ENCODE measurements at places on chromosomes 7 and 10.
A peak's percentile ranks its signal among the peaks of the same experiment; 100 is the strongest.

DNA sequence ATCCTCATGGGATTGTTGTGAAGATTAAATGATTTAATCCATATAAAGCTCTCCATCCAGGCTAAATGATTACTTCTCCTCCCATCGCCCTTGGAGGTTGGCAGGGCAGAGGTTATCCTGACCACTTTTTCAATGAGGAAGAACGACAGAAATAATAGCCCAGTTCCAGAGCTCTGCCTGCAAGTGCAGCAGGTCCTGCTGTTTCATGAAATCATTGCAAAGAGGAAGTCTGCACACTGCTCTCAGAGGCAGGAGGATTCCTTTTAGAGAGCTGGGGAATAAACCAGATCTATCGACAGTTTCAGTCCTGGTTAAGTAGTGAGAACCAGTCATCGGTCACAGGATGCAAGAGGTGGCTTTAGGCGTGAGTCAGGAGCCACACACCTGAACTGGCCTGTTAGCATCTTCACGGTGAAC is 25.0 kb upstream of the CDH23 start:
- peak; percentile 75 for DNase-seq

DNA sequence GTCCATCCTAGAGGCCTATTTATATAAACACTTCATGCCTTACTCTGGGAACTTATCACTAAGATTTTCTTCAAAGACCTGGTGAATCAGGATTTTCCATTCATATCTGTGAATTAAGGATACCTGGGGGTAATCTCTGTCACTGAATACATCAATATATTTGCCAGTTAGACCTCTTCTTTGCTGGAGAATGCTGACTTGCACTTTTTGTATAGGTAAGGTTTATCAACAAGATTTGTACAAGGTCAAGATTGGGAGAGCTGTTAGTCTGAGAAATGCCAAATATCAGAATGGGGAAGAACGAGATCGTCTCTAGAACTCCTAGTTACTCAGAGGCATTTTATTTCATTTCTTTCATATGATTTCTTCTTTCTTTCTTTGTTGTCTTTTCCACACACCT is 1060.0 kb downstream of the NRG3 start:
- DNase-seq, result no peak

DNA sequence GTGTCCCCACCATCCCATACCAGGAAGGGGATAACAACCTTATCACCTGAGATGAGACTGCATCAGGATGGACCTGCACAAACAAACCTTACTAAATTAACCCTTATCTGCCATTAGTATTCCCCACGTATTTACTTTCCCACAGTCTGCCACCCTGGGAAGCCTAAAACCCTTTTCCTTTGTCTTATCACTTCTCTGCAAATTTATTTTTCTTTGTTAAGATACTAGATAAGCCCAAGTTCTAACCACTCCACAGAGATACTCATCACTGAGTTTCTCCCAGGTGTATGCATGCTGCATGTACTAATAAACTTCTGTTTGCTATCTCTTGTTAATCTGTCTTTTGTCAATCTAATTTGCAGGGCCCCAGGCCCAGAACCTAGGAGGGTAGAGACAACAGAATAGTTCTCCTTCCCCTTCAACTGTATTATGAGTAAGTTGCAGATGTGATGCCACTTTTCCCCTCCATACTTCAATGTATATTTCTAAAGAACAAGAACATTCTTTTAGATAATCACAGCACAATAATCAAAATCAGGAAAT is 66.0 kb downstream of the ELMO1 start:
- DNase-seq, result no peak

- no peak for DNase-seq
Measured at GRCh38 chr10:82801289-82801688, 926.3 kb downstream of the NRG3 start.

- DNase-seq, result no peak
Measured at GRCh38 chr10:5545778-5546710, 21.3 kb downstream of the CALML3 start.

DNA sequence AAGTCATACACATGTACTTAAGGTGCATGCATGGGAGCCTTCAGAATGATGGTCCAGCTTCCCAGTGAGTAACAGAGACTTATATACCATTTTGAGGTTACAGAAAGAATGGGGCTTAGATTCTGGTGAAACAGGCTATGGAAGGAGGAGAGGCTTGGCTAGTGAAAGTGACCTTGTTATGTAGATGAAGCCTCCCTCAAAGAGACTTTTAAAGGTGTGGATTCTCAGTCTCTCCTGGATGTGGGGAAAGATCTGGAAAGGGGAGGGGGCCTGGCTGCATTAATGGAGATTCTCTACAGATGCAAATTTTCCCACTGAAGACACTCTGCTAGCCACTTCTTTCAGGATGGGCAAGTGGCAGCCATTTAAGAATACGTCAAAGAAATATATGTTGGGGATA is 5.5 kb downstream of the RASSF4 start:
- DNase-seq, result no peak

DNA sequence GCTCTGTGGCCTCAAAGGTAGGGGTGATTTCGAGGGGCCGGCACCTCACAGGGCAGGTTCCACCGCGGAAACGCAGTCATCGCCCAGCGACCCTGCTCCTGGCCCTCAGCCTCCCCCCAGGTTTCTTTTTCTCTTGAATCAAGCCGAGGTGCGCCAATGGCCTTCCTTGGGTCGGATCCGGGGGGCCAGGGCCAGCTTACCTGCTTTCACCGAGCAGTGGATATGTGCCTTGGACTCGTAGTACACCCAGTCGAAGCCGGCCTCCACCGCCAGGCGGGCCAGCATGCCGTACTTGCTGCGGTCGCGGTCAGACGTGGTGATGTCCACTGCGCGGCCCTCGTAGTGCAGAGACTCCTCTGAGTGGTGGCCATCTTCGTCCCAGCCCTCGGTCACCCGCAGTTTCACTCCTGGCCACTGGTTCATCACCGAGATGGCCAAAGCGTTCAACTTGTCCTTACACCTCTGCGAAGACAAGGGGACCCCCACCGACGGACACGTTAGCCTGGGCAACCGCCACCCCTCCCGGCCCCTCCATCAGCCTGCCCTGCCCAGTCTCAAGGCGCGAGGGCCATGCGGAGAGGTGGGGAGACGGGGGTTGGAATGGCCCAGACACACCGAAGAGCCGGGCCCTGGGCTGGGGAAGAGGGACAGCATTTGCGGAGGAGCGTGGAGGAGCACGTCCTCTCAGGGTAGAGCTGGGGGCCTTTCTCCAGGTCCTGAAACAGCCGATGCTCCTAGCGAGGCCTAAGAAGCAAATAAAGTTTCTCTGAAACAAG is 6.0 kb downstream of the SHH start:
- DNase-seq, result no peak

GRCh38 chr10:73991884-73992245 is 6.1 kb upstream of the VCL start:
- DNase-seq, result peak; percentile 75

GRCh38 chr7:84780158-84781124 is 406.4 kb downstream of the SEMA3D start:
- DNase-seq, result no peak

- DNase-seq, result peak; percentile 90
Measured at GRCh38 chr7:66847879-66848790, 72.9 kb upstream of the TMEM248 start.

- no peak for DNase-seq
Measured at GRCh38 chr7:147279964-147280374, 1163.4 kb downstream of the CNTNAP2 start.

GRCh38 chr10:75972491-75973276 is 541.3 kb downstream of the LRMDA start:
- peak; percentile 18 for DNase-seq

DNA sequence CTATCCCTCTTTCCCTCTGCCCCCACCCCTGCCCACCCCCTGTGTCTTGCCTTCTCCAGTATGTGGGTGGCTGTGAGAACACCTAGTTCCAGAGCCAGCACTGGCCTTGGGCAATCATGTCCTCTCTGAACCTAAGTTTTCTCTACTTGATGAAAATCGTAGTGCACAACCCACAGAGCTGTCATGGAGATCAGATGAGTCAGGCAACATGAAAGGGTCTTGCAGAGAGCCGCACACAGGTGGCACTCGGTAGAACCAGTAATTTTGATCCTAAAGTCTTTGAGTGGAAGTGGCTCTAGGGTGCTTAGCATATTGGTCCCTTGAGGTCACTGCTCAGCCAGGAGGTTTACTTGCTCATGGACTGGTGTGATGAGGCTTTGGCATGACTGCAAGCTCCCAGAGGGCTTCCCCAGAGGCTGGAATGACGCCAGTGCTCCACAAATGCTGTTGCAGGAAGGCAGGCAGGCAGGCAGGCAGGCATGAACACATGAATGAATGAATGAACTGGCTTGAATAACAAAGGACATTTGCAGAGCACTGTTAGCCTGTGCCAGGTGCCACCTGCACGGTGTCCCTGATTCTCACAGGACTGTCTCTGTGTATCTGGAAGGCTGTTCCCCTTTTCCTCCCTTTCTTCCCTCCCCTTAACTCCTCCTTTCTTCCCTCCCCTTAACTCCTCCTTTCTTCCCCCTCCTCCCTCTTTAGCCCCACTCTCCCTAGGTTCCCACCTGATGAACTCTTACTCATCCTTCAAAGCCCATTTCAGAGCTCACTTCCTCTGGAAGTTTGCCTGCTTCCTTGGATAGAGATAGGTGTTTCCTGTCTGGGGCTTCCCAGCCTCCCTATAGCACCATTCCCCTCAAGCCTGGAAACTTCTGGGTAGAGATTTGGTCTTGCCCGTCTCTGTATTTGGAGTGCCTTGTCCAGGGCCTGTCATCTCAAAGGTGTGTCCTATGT is 27.2 kb upstream of the CTBP2 start:
- no peak for DNase-seq

DNA sequence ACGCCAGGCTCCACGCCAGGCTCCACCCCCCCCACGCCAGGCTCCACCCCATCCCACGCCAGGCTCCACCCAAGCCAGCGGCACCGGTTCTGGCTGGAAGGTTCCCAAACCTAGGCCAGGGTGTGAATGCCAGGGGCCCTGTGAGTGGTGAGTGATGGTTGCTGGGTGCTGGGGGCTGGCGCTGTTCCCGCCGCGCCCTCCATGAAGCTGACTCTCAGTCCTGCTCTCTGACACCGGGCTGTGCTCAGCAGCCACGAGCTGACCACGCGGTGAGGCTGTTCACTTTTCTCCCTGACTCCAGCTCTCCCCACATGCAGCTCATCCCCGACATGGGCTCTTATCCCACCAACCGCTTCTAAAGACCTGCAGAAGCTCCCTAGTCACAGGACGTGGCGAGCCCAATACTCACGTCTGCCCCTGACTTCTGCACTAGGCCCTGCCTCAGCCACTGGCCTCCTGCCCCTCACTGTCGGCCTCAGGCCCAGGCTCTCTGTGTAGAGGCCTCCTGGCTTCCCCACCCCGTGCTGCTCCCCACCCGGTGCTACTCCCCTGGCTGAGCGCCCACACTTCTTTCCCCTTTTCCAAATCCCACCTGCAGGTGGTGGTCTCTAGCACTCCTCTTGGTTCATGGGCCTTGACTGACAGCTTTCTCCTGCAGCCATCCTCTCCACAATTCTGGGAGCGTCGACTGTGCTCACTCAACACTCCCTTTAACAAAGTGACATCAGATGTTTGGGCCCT is 603.0 kb downstream of the PTPRN2 start:
- DNase-seq, result no peak

DNA sequence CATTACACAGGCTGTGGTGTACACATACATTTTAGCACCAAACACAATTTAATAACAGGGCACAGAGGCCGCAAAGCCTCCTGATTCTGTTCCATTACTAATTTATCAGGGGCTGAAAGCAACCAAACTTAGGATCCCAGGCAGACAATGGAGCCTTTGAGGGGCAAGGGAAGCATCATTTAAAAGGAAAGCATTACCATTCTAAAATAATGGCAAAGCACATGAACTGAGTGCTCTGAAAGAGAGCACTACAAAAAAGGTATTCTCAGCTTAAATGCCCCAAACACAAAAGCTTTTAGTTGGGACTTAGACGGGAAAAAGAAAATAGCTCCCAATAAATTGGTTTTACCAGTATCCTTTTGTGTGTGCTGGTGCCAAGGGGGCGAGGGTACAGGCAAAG is 282.0 kb upstream of the ETV1 start:
- DNase-seq, result no peak

- DNase-seq, result no peak
Measured at GRCh38 chr10:35299016-35299415, 37.3 kb upstream of the CCNY start.

DNA sequence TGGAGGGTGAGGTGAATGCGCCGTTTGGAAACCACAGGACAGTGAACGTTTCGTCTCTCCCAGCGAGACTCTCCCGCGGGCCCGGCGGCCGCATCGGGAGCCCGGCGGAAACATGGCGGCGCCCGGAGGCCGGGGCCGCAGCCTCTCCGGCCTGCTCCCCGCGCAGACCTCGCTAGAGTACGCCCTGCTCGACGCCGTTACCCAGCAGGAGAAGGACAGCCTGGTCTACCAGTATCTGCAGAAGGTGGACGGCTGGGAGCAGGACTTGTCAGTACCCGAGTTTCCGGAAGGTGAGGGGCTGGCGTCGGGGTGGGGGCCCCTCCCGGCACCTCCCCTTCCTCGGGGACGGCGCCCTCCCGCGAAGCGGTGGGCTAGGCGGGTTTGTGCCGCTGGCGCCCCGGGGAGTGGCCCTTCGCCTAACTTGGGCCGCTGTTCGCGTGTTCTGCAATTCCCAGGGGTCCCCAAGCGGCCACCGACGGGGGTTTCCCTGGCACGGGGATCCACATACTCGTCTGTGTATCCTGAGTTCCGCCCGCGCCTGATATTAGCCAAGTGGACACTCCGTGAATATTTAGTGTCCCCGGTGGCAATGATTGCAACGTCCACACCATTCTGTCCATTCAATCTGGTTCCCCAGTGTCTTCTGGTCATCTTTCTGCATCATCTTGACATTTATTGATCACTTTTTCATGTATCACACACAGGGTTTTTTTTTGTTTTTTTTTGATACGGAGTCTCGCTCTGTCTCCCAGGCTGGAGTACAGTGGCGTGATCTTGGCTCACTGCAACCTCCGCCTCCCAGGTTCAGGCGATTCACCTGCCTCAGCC is 514 bp downstream of the NHLRC2 start:
- peak; percentile 80 for DNase-seq

- DNase-seq, result peak; percentile 70
Measured at GRCh38 chr10:92972066-92972870, 88.3 kb upstream of the CYP26C1 start.

- DNase-seq, result no peak
Measured at GRCh38 chr7:127893547-127893946, 137.7 kb downstream of the LRRC4 start.

- peak; percentile 57 for DNase-seq
Measured at GRCh38 chr10:17235136-17235535, 7.1 kb downstream of the VIM start.

DNA sequence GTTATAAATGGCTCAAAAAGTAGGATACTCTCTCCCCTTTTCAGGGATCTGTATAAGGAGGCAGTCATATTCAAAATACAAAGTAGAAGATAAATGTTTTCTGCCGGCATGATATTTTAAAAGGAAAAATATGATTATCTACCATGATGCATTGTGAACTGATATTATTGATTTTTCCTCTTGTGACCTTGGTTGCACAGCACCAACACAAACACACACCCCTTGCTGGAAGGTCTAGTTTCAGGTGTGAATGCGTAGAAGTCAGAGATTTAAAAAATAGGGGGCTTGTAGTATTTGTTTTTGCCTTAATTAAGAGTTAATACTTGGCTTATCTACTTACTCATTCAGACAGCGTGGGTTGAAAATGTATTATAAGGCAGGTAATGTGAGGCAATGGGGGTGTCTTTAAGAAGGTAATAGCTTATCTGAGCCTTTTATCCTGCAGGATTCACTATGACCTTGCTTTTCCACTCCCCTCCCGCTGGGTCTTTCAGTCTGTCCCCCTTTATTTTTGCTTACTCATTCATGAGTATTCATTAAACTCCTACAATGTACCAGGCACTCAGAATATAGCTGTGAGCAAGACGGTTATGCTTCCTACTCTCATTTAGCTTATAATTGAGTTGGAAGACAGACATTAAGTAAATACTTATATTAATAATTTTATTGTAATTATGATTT is 390.6 kb downstream of the SDK1 start:
- DNase-seq, result no peak

All from suppressor macrophage treated with lipopolysaccharide for 1 hour (primary cell).